Cardiac muscle cell (in vitro differentiated cells and primary cell): ENCODE measurements at places on chromosomes 3 and 15.

- DNase-seq: peak; percentile 18
Observed at GRCh38 chr3:122563717-122564025, 429 bp downstream of the PARP9 start.

GRCh38 chr3:130539005-130539404, 22.0 kb downstream of the COL6A6 start:
- peak; percentile 65 for DNase-seq

DNA sequence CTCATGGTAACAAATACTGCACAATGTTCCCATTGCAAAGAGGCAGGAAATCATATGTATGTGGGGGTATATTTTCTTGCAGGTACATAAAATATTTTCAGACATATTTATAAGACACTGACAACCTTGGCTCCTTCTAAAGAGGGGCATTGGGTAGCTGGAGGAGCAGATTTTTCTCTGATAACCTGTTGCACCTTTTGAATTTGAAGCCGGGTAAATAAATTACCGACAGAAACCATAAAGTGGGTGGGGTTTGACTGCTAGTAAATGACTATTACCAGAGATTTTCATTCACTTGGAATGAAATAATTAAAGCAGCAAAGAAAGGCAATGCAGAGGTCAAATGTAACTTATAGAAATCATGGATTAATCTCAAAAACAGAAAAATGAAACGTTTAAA, 19.2 kb downstream of the LHFPL4 start:
- no peak for DNase-seq

DNA sequence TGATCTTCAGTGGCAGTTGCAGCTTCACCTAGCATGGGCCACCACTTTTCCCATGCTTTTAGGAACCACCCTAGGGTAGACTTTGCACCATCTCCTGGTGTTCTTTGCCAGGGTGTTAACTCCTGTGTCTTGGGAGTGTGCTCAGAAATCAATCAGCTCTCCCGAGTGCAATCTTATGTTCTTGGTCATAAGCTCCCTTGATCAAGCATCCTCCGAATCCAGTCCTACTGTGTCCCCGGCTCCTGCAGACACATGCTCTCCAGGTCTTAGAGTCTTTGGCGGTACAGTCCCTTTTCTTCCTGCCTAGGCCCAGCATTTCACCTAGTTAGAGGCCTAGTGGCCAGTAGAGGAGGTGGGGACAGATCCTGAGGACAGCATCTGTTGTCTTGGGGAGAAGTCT, 74.7 kb upstream of the SYN2 start:
- DNase-seq: no peak

GRCh38 chr3:129040039-129040336, 20.6 kb upstream of the GP9 start:
- no peak for DNase-seq
